ENCODE measurements at places on chromosomes 1 and 21.

GRCh38 chr1:84379138-84379916 is 19.0 kb upstream of the DNASE2B start:
- no peak for DNase-seq

GRCh38 chr1:27417713-27418112 is 25.3 kb downstream of the GPR3 start:
- no peak for DNase-seq

DNA sequence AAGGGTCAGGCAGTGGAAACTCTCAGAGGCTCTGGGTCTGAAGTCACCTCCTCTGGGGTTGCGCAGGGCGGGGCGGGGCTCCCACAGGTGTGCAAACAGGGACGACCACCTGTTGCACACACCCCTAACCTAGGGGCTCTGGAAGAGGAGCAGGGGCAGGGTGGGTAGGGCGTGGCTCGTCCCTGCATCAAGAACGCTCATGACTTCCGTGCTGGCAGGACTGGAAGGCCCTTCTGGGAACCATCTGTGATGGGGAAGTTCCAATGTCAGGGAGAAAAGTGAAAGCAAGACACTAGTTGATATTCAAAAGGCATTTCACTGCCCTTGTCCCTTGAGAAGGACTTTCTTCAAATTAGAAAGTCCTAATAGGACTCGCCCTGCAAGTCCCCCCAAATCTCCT is 22.1 kb upstream of the CLSTN1 start:
- no peak for DNase-seq

DNA sequence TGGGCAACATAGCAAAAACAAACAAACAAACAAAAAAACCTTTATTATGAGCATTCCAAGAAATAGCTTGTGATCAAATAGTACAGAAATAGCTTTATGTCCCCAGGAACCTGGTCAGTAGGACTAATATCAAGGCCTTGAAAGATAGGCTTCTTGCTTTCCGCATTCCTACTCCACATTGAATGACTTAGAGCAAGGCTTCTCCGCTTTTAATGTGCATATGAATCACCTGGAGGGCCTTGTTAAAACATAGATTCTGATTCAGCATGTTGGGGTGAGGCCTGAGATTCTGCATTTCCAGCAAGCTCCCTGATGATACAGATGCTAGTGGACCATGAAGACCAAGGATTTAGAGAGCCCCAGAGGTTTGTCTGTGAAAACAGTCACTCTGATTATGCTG is 17.4 kb downstream of the PLEKHA6 start:
- DNase-seq: no peak

GRCh38 chr21:35909456-35910223 is 150.7 kb downstream of the SETD4 start:
- no peak for DNase-seq

- no peak for DNase-seq
These were observed 73.4 kb downstream of the BACE2 start for GRCh38 chr21:41241341-41241740.

- no peak for DNase-seq
These were observed 81.3 kb upstream of the C21orf91 start for GRCh38 chr21:17900281-17900989.

DNA sequence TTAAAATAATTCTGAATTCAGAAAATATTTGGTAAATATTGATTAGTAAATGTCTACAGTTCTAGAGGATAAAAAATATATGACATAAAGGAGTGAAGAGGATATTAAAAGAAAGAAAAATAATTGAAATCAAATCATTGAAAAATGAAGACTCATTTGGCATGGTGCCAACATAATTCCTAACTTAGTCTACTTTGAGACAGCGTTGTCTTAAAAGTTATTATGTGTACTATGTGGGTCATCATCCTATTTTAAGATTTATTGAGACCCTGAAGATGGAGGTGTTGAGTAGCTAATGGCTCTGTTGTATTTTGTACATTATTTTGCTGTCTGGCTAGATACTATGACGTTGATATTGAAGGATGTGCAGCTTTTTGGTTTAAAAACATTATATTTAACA is 156.7 kb upstream of the PTGFR start:
- no peak for DNase-seq

GRCh38 chr1:163250382-163250974 is 47.8 kb upstream of the RGS5 start:
- no peak for DNase-seq

DNA sequence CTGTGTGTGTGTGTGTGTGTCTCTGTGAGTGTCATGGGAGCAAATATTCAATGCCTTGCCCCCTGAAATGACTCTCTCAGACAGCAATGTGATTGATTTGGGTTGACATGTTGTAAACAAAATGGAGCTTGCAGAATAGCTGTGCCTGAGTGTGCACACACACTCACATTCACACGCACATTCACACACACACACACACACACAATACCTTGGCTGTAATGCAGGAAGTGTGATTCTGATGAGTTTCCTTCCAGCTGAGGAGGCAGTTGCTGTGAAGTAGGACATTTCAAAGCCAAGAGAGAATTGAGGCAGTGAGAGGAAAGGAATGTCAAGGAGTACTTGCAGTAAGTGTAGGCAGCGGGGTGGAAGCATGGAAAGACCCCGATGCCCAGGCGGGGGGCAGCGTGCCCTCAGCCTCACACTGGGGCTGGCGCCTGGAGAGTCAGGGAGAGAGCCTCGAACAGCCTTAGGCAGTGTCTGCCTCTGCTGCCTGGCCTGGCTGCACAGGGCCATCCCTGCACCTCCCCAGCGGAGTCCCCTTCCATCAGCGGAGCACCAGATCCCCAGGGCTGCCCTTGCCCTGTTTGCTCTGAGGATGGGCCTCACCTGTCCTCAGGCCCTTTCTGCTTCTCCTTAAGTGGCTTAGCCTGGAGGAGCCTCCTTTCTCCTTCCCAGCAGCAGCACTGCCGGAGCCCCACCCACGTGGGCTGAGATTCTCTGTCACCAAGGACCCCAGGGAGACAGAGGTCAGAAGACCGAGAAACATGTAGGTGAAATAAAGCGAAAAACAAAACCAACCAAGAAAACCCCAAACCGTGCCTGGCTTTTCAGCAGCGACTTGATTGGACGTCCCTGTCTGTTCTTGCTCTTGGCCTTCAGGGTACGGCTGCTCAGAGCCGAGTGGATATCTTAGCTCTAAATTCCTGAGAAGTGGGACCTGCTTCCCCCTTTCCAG is 9.2 kb downstream of the VASH2 start:
- no peak for DNase-seq

- no peak for DNase-seq
These were observed 226.6 kb upstream of the KAZN start for GRCh38 chr1:14371771-14372497.

DNA sequence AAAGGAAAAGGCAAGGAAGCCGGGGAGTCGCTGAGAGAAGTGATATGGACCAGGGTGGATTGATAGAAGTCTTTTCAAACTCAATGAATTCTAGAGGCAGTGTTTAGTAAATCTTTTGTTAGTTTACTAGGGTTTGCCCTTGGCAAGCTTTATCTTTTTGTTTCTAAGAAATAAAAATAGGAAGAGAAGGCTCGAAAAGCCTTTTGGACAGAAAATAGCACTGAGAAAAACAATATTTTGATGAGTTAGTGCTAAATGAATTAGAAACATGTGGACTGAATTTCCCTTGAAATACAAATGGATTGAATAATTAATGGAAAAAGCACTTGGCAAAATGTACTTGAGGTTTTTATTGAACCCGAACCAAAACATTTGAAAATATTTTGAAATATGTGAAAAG is 121.8 kb upstream of the SPAG17 start:
- no peak for DNase-seq

- DNase-seq: no peak
These were observed 11.8 kb upstream of the F3 start for GRCh38 chr1:94553323-94553730.

DNA sequence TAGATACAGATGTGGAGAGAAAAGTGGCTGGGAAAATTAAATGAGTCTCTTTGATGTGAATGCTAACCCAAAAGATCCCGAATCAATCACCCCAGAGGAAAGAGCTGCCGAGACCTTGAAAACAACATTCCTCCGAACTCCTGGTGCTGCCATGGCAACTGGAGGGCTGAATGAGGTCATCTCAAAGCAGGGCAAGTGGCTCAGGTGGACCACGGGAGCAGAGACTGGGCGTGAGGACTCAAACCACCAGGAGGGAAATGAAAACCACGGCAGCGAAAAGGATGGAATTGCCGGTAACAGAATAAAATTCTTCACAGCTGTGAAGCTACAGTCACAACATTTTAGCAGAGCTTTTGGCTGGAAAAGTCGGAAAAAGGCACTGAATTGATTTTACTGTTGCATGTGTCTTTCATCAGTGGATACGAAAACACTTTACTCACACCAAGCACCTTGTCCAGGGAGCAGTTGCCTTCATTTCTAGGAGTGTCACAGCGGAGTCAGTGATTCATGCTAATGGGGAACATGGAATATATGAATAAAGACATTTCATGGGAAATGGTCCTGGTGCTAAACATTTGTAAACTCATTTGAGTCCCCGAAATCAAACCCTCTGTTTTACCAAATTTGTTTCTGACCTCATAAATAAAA is 23.2 kb upstream of the BECN2 start:
- peak; percentile 25 for DNase-seq

- DNase-seq: no peak
These were observed 198.9 kb downstream of the HS2ST1 start for GRCh38 chr1:87113313-87113712.

DNA sequence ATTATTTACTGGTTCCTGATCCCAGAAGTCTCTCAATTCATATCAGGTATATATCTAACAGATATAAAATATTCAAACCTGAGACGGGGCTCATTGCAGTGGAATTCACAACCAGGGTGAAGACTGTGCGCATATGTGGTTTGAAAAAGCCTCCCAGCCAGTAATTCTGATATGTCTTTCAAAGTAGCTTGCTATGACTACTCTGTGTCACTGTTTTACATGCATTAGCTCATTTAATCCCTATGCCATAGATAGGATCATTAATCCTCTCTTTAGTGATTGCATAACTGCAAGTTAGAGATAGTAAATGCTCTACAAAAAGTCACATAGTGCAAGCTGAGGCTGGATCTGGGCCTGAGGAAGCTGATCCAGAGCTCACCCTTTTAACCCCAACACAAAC is 251.4 kb downstream of the FMN2 start:
- no peak for DNase-seq

GRCh38 chr1:29364101-29364678 is 127.9 kb downstream of the PTPRU start:
- no peak for DNase-seq

DNA sequence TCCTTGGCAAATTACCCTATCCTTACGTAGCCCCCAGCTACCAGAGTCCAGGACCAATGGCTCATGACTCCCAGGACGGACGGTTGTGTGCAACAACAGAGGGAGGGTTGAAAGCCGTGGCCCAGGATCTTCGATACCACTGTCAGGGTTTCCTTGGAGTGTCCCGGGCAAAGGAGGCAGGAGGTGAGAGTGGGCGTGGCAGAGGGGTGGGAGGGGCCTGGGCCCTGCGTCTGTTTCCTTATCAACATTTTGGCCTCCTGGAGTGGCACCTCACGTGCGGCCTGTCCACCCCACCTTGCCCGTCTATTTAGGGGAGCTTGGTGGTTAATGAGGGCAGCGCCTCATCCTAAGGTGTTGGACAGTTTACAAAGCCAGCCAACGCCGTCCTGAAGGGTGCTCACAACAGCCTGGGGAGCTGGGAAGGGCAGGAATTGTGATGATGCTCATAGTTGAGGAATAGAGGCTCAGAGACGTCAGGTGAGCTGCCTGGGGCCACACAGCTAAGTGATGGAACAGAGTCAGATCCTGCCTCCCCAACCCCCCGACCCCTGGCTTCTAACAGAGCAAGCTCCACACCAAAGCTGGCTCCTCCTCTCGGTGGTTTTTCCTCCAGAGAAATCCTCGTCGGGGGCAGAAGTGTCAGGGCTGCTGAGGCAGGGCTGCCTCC is 17.4 kb upstream of the ARHGEF10L start:
- DNase-seq: no peak

GRCh38 chr1:39392851-39393573 is 98.4 kb upstream of the BMP8A start:
- DNase-seq: no peak

GRCh38 chr1:215731699-215732098 is 164.6 kb downstream of the KCTD3 start:
- no peak for DNase-seq

- no peak for DNase-seq
These were observed 44.2 kb upstream of the PLD5 start for GRCh38 chr1:242568666-242569065.

DNA sequence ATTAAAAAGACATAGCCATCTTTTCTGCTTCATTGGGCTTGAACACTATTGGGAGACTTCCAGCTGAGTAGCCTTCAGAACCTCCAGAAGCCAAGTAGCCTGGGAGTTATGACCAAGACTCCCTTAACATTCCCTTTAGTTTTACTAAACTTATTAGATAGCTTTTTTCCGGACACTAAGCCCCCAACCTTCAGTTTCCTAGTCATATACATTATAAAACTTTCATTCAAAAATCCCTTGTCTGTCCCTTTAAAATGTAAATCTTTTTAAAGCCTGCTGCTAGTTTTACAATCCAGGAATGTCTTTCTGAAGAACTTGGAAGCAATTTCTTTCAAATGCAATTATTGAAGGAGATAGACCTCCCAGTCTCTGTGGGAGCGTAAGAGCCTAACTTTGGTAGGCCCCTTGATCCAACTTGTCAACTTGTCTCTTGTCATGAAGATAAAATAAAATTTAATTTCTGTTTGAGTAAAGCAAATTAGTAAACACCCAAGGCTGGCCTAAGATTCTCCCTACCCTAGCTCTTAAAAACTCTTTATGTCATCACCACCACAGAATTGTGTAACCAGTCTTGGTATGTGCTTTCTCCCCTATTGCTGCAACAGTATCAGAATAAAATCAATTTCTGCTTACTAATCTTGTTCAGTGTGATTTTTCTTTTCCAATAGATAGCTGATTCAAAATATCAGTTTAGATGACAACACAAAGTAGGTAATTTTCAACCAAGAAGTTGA is 796.2 kb downstream of the PLA2G4A start:
- no peak for DNase-seq

DNA sequence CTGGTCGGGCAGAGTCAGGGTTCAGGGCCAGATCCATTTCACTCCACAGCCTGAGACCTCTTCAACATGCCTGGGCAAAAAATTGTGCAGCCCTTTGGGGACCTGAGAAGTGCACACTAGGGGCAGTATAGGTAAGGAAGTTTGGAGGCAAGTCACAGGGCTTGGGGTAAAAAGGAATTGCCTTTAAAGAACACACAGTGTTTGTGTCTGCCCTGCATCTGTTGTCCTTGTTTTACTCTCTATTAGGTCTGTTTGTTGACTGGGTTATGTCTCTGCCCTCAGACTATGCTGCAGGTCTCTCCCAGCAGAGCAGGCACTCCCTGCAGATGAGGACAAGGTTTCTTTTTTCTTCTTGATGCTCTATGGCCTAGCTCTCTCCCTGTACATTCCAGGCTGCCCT is 22.0 kb downstream of the LDLRAD2 start:
- DNase-seq: no peak

Data from hypothalamus (tissue), 51 donors.